Kidney tubule cell (primary cell): ENCODE measurements at places on chromosomes 1 and 21.
A peak's percentile ranks its signal among the peaks of the same experiment; 100 is the strongest.

DNA sequence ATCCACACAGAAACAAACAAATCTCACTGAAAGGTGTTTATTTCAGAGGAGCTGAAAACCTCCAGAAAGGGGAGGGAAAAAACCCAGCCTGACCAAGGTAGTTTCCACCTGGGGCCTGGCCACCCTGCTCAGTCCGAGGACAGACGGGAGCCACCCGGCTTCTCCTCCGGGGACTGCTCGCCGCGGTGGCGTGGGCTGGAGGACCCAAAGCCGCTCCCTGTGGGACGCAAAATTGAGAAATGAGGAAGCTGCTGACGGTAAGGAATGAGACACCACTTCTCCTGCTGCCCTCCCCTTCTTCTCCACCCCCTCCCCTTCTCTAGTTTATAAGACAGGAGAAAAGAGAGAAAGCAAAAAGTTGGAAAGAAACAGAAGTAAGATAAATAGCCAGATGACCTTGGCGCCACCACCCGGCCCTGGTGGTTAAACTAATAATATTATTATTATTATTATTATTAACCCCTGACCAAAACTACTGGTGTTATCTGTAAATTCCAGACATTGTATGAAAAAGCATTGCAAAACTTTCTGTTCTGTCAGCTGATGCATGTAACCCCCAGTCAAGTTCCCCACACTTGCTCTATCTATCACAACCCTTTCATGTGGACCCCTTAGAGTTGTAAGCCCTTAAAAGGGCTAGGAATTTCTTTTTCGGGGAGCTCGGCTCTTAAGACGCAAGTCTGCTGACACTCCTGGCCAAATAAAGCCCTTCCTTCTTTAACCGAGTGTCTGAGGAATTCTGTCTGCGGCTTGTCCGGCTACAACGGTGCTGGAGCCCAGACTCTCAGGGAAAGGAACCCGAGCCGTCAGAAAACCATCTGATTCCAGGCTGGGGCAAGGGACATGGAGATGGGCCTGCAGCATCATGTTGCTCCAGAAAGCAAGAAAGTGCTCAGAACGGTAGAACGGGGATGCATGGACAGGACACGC lies 12.5 kb downstream of the ITGB2 start:
- no peak for DNase-seq

GRCh38 chr21:46457801-46458314 lies 833 bp upstream of the DIP2A start:
- peak; percentile 46 for DNase-seq

GRCh38 chr1:19622204-19622603 lies 21.9 kb upstream of the NBL1 start:
- DNase-seq, result peak; percentile 92

GRCh38 chr1:9004700-9005394 lies 21.4 kb downstream of the SLC2A7 start:
- DNase-seq, result peak; percentile 79

GRCh38 chr1:157880621-157881020 lies 39.0 kb upstream of the CD5L start:
- DNase-seq, result peak; percentile 38

- DNase-seq, result no peak
These were observed 696 bp upstream of the GPATCH3 start for GRCh38 chr1:26900815-26901511.

- DNase-seq, result peak; percentile 62
These were observed 106.0 kb downstream of the TMEM53 start for GRCh38 chr1:44568128-44568900.

- DNase-seq, result peak; percentile 75
These were observed 5.0 kb downstream of the NGF start for GRCh38 chr1:115332813-115333608.

DNA sequence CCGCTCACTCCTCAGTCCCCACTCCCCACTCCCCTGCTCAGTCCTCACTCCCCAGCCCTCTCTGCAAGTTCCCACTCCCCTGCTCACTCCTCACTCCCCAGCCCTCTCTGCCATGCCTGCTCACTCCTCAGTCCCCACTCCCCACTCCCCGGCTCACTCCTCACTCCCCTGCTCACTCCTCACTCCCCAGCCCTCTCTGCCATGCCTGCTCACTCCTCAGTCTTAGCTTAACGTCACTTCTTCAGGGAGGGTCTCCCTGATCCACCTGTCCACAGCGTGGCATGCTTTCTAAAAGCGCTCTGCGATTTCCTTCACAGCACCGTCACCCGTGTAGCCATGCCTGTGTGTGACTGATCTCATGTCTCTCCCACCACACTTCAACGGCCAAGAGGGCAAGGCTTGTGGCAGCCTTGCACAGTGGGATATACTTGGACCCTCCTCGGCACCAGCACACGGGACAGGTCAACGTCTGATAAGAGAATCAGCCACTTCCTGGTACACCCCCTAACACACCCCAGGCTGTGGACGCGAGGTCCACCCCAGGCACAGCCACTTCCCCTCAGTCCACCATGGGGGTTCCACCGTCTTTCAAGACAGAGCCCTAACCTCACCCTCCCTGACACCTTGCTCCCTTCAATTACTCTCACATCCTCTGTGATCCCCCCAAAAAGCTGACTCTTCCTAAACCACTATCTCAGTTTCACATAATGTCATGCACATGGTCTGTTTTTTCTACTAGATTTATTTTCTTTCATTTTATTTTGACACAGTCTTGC lies 14.0 kb downstream of the PRDM15 start:
- no peak for DNase-seq

- no peak for DNase-seq
These were observed 93.5 kb downstream of the MRPL39 start for GRCh38 chr21:25513810-25514209.

GRCh38 chr1:77438236-77438913 lies 156.6 kb downstream of the AK5 start:
- DNase-seq, result no peak
